Activated naive CD8-positive, alpha-beta T cell treated with anti-CD3 and anti-CD28 coated beads, Interleukin-2, amount 10 ng/mL, durations not matched to agents 7 days and 5 days (primary cell): ENCODE measurements at places on chromosomes 16 and 17. TPM values are rescaled to one million over a fixed set of nuclear protein-coding genes. Genes with fewer than 3 reads are reported as not detected.

DNA sequence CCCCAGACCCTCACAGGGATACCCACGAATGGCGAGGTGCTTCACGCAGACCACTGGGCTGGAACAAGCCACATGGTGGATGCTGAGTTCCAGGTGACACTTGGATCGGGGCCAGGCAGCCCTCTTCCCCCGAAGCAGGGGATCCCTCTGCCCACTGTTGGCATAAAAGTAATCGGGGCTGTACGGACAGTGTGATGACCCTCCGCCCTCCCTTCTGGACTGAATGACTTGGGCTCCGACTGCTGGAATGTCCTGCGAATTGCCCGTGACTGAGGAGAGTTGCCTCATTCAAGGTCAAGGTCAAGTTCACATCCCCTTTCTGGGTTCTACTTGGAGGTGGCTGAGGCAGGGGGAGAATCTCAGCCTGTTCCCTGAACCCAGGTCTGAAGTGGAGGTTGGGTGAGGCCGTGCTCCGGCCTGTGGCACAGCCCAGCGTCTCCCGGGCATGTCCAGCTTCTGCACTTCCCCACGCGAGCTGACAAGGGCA is 28.5 kb upstream of the CREBBP start:
- H3K4me1 ChIP-seq = no peaks in the 10 kb centered on the region
- no peak overlapping the region for H3K27ac ChIP-seq
- H3K4me3 ChIP-seq = no peak overlapping the region
- no peaks in the 10 kb centered on the region for H3K36me3 ChIP-seq
- H3K27me3 ChIP-seq = peaks cover 16% of the 10 kb centered on the region

- H3K27me3 ChIP-seq = no peaks in the 10 kb centered on the region
- H3K27ac ChIP-seq = peak overlapping the region; percentile 94
- peaks cover 49% of the 10 kb centered on the region for H3K4me1 ChIP-seq
- H3K4me3 ChIP-seq = peak overlapping the region; percentile 92
- peaks cover 15% of the 10 kb centered on the region for H3K36me3 ChIP-seq
Measured at GRCh38 chr17:7480089-7480384, 606 bp upstream of the ZBTB4 start.

DNA sequence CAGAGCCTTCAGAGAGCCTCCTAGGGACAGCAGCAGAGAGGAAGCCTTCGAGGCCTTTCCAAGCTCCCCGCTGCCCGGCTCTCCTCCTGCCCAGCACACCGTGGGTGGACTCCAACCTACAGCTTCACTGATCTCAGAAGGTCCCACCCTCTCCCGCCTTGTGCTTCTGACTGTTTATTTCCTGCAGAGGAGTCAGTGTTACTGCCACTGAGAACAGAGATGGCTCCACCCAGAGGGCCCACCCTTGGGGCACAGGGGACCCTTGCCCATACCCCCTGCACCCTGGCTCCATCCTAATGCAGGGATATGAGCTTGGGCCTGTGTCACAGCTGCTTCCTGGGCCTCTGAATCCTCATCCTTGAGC is 52.8 kb upstream of the TOB1 start:
- H3K4me1 ChIP-seq = peaks cover 28% of the 10 kb centered on the region
- H3K27ac ChIP-seq = peak overlapping the region; percentile 84
- H3K36me3 ChIP-seq = peaks cover 2% of the 10 kb centered on the region
- peak overlapping the region; percentile 79 for H3K4me3 ChIP-seq

DNA sequence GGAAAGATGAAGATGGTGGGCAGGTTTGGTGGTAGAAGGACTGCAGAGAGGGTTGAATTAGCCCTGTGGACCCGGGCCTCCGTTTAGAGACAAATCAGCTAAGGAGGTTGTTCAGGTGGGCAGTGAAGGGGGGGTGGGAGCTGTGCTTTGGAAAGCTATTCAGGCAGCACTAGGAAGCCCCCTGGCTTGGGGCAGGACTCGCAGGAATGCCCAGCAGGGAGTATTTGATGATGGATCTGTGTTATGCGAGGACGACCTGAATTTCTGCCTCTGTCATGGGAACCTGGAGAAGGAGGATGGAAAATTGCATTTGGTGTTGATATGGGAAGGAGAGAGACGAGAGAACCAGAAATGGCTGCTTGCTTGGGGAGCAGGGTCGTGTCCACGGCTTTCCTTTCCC is 3.5 kb downstream of the SPDYE4 start:
- no peak for DNase-seq
- H3K27ac ChIP-seq = no peak overlapping the region
- no peaks in the 10 kb centered on the region for H3K4me1 ChIP-seq
- no peak overlapping the region for H3K4me3 ChIP-seq

- H3K4me3 ChIP-seq = no peak overlapping the region
- peaks cover 1% of the 10 kb centered on the region for H3K36me3 ChIP-seq
- no peak overlapping the region for H3K27ac ChIP-seq
- no peak for DNase-seq
- H3K27me3 ChIP-seq = peaks cover 5% of the 10 kb centered on the region
- no peaks in the 10 kb centered on the region for H3K4me1 ChIP-seq
Measured at GRCh38 chr17:79676796-79677195, 53.9 kb upstream of the ENPP7 start.

DNA sequence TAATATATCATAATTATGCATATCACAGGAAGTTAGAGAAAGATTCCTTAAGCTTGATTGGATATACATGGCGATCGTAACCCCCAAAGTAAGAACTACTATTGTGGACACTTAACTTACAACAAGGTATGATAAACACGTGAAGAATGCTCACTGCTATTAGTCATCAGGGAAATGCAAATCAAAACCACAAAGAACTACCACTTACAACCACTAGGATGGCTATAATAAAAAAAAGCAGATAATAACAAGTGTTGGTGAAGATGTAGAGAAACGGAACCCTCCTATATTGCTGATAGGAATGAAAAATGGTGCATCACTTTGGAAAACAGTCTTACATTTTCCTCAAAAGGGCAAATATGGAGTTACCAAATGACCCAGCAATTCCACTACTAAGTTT is 265.9 kb downstream of the SLC39A11 start:
- H3K27me3 ChIP-seq = no peaks in the 10 kb centered on the region
- no peak overlapping the region for H3K27ac ChIP-seq
- peaks cover 12% of the 10 kb centered on the region for H3K4me1 ChIP-seq
- peaks cover 26% of the 10 kb centered on the region for H3K36me3 ChIP-seq
- H3K4me3 ChIP-seq = no peak overlapping the region
- DNase-seq = no peak

DNA sequence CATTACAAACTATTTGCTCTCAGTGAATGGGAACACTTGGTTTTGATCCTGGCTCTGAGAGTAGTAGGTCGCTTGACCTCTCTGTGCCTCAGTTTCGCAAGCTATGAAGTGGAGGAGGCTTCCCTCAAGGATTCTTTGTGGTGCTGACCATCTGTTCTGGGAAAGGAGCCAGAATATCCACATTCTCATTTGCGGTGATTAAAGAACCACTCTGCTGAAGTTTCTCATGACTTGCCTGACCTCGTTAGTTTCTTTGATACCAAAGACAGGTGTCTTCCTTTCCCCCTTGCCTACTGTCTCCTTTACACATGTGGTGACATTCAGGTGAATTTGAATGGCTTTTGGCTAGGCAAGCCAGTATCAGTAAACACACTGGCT is 116.0 kb downstream of the SNX29 start:
- H3K4me1 ChIP-seq = peaks cover 23% of the 10 kb centered on the region
- H3K4me3 ChIP-seq = no peak overlapping the region
- no peak overlapping the region for H3K27ac ChIP-seq
- no peaks in the 10 kb centered on the region for H3K27me3 ChIP-seq
- H3K36me3 ChIP-seq = no peaks in the 10 kb centered on the region

DNA sequence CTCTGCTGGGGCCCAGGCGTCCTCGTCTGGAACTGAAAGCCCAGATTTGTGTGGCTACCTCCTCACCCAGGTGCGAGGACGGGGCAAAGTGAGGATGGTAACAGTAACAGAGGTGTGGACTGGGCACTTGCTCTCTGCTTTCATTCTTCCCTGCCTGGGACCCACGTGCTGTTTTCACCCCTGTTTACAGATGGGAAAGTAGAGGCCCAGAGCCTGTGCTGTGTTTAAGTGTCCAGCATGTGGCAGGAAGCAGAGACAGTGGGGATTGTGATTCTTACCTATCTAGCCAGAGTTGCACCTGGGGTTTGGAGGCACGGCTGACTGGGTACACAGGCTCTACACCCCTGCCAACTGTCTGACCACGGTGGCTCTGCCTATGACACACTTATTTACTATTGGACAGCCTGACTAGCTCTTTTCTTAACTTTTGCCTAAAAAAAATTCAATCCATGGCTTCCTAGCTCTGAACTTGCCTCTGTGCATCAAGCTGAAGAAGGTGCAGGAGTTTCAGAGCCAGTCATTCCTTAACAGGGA is 155.4 kb downstream of the CLEC16A start:
- H3K27ac ChIP-seq = peak overlapping the region; percentile 91
- peaks cover 22% of the 10 kb centered on the region for H3K36me3 ChIP-seq
- H3K27me3 ChIP-seq = no peaks in the 10 kb centered on the region
- H3K4me1 ChIP-seq = peaks cover 68% of the 10 kb centered on the region
- H3K4me3 ChIP-seq = peak overlapping the region; percentile 40

GRCh38 chr16:3640207-3640606 is 14.3 kb upstream of the DNASE1 start:
- no peak for DNase-seq
- H3K4me3 ChIP-seq = no peak overlapping the region
- H3K4me1 ChIP-seq = peaks cover 24% of the 10 kb centered on the region
- H3K36me3 ChIP-seq = peaks cover 17% of the 10 kb centered on the region
- H3K27ac ChIP-seq = no peak overlapping the region
- no peaks in the 10 kb centered on the region for H3K27me3 ChIP-seq

GRCh38 chr17:67272312-67273047 is 27.5 kb upstream of the HELZ start:
- no peak overlapping the region for H3K27ac ChIP-seq
- H3K36me3 ChIP-seq = no peaks in the 10 kb centered on the region
- DNase-seq = no peak
- no peak overlapping the region for H3K4me3 ChIP-seq

Gene CA5A
- not detected for total RNA-seq

Gene NOG
- total RNA-seq = 2.8 TPM

Gene CCL4
- 14.8 TPM for total RNA-seq

Gene TMEM98
- not detected for total RNA-seq
